NCI-H2107 (cell line): ENCODE measurements at places on chromosomes 2 and 18.

DNA sequence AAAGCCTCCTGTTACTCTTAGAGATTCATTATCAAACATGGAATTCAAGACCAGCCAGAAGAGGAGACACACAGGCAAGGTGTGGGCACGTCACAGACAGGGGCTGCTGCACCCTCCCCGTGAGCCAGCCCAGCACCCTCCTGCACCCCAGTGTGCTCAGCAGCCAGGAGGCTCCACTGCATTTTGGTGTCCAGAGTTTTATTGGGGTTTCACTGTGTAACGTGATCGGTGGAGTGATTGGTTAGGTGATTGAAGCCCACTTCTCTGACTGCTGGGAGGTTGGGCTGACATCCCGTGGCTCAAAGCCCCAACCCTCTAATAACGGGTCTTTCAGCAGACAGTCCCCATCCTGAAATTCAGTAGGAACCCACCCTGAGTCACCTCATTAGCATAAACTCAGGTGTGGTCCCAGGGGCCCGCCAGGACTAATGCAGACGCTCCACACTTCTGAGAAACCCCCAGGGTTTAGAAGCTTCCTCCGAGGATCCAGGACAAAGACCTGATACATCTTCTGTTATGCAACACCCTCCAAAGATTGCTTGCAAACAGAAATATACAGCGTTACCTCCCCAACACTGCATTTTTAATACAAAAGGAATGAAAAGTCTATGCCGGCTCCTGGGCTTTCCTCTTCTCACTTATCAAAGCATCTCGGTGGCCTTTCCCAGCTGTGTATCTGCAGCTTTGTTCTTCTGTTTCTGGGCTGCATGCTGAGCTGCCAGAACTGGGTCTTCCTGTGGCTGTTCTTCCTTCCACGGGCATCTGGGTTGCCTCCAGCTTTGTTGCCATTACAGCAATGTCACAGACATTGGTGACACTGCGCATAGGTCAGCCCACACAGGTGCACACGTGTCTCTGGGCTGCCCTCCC is 43.7 kb upstream of the SNED1 start:
- DNase-seq, result no peak

- no peak for DNase-seq
Measured at GRCh38 chr2:134250840-134251461, 2.9 kb upstream of the MGAT5 start.

DNA sequence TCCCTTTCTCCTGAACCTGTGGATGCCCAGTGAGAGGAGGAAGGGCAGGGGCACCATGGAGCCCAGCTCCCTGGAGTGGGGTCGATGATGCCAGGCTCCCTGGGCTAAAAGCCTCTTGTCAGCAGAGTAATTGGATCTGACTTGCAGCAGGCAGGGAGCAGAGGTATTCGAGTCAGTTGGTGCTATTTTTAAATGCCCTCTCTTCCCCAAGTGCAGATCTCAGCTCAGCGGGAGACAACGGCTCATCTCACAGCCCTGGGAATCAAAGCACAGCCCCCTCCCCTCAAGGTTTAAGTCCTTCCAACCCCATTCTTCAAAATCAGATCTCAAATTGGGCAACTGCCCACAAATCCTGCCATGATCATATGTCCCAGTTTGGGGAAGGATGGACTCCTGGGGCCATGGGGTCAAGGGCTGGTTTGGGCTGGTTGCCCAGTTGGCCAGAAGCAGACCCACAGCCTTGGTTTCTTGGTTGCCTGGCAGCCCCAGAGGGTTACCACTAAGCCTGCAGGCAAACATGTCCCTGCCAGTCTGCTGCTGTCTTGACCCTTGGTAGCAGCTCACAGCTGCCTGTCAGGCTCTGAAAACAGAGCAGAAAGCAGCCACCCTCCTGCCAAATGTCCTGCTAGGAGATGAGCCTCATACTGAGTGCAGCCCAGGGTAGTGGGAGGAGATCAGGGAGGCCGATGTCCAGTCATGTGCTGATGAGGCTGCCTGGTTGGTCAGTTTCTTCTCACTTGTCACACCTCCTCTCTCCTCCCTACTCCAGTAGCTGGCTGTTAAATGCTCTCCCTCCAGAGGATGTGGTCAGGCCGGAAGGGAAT is 244.9 kb downstream of the LOXHD1 start:
- peak; percentile 70 for DNase-seq

- DNase-seq, result no peak
Measured at GRCh38 chr2:133685636-133686215, 117.5 kb upstream of the NCKAP5 start.

GRCh38 chr2:211928201-211928600 is 610.4 kb downstream of the ERBB4 start:
- DNase-seq, result no peak

- DNase-seq, result peak; percentile 73
Measured at GRCh38 chr2:201118121-201118960, 2.4 kb downstream of the CFLAR start.

DNA sequence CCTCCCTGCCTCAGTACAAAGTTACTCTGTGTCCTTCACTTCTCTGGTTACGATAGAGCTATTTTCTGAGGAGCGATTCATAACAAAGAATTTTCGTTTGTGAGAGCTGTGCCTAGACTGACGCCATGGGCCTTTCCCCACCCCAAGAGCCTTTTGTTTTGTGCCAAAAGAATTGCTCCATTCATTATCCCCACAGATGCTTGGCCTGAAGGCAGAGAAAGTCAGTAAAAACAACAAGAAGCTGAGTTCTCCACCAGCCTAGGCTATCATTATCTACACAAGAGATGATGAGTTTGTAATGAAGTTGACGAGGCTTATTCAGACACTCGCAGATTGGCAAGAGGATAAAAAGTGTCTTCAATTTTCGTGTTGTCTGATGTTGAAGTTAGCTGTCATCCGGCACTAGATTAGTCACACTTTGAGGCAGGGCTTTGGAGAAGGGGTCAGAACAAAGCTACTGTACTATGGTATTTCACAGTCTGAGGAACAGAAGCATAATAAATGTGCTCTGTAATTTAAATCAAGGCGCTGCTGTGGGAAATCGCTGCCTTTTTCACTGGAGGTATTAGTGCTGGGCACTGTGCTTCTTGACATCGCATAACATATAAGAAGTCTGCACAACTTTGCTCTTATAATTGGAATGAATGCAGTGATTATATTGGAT is 278.4 kb upstream of the FIGN start:
- no peak for DNase-seq

DNA sequence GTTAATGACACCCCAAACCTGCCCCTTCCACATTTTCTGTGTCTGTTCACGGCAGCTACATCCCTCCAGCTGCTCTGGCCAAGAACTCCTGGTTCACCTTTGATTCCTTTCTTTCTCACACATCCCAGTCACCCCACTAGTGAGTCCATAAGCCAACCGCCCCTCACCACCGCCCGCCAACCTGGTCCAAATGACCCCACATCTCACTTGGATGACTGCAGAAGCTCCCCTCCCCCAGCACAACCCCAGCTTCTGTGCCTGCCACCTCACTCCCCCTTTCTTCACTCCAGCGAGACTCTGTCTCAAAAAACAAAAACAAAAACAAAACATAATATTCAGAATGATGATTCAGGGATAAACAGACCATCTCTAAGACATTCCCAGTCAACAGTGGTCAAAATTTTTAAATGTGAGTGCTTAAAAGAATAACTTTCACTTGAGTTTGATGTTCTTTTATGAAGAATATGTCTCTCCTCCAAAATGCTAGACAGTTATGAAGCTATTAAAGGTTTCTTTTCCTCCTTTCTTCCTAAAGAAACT is 3.2 kb downstream of the CYS1 start:
- DNase-seq, result no peak

GRCh38 chr2:216985658-216986141 is 125.8 kb upstream of the TNP1 start:
- DNase-seq, result peak; percentile 96

GRCh38 chr2:161190050-161190449 is 29.8 kb downstream of the TANK start:
- DNase-seq, result no peak

DNA sequence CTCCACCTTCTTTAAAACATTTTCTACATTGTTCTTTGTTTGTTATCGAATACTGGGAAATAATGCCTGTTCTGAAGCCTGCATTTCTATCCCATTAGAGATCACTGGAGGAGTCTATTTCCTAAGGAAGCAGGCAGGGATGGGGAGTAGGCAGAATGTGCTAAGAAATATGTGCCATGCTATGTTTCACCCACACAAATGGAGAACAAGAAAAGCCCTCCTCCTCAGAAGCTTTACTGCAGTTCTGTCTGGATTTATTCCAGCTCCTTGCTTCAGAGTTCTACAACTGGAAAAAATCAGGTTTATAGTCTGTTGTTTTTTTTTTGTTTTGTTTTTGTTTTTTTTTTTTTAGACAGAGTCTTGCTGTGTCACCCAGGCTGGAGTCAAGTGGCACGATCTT is 825.1 kb downstream of the SLC4A3 start:
- DNase-seq, result no peak

DNA sequence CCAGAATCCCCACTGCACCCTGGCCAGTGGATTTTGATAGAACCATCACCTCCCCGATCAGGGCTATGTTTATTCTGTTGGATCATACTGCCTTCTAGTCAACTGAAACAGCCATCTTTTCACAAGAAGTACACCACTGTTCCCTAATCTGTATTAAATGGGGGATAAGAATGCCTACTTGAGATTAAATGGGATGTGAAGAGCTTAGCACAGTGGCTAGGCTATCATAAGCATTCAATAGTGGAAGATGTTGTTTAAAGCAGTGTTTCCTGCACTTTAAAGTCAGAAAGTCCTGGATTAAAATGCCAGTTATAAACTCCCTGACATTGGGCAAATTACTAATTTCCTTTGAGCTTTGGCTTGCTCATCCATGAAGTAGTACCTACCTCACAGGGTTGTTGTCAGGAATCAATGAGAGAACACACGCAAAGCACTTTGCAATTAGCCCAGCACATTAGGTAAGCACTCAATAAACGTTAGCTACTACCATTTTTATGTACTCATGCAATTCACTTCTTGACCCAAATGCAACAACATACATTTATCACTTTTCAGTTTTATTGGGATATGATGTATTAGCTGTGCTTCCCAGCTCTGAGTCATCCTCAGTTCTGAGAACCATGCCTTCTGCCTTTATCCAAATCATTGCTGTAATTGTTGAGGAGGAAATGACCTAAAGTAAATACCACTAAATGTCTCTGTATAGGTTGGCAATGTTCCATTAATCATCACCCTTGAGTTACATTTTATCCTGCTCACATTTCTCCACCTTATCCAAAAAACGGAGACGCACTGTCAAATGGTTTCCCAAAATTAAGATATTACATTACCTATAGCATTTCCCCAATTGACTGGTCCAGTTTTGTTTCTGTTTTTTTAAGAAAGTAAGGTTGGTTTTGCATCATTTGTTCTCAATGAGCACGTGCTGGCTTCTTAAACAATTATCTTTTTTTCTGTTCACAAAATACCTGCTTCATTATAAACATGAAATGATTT is 2.1 kb downstream of the TMEM247 start:
- DNase-seq, result no peak

DNA sequence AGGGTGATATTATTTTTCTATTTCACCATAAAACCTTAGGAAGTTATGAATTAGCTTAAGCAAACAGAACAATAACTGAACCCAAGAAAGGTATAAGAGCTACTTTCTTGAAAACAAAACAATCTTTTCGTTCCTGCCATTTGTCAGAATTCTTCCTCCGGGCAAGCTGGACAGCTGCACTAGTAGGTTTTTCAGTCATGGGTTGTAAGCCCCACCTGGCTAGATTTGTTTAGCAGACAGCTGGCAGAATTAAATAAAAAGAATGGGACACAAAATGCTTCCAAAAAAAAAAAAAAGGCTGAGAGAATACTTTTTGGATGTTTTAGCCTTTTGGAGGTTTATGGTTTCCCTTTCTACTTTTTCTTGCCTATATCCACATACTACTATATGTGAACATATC is 694.1 kb downstream of the ARHGAP15 start:
- no peak for DNase-seq

DNA sequence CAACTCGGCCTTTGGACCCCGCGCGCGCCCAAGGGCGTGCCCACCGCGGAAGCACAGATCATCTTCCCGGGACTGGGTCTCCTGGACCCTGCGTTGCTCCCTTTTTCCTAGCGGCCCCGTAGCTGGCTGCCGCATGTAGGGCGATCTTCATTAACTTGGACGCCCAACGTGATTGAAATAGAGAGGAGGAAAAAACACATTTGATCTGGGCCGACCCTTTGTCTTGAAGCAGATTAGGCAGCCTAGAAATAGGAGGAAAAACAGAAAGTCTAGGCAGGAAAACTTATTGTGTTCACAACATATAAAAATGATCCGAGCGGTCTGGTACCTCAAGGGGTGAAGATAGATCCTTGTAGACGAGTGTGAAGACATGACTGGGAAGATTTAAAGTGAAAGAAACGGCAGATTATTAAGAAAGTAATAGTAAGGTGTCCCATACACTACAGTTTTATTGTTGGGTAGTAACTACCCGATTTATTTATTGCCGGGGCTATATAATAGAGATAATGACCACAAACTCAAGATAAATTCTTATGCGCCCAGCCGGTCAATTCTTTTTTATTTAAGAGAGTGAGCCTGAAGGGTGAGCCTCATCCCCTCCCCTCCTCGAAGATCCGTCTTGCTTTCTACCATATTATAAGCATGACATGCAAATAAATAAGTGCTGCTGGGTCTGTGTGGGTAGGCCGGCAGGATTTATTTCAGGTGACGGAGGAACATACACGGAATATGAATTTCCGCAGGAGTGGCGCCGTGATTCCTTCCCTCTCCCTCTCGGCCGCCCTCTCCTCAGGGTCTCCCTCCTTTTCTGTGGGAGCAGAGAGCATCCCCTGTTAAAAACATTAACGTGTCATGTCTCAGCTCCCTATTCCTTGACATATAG is 147.4 kb downstream of the MEIS1 start:
- no peak for DNase-seq

- no peak for DNase-seq
Measured at GRCh38 chr2:190511104-190511503, 23.4 kb downstream of the NEMP2 start.

DNA sequence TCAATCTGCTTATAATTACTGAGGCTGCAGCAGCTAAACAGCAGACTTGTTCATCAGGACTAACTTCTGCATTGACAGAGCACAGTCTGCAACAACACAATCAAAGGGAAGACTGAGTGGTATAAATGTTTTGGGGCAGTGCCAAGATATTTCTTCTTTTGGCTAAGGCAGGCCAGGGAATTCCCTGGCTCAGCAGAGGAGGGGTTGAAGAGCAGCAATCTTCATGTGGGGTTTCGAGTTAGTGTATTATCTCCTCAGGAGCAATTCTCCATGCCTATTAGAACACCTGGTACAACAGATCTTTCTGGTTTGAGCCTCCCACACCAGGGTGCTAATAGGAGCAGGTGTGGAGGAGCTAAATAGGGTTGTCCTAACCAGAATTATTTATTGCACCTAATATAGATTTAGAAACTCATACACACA is 103.0 kb upstream of the STK17B start:
- DNase-seq, result no peak
